ENCODE measurements at places on chromosomes 1 and 21. TPM values are rescaled to one million over a fixed set of nuclear protein-coding genes. Genes with fewer than 3 reads are reported as not detected.

The PTAFR gene
- 1.8 TPM for total RNA-seq

The SLC45A3 gene
- 5.3 TPM for total RNA-seq

GRCh38 chr1:208069317-208069716 lies 158.4 kb upstream of the CD34 start:
- H3K27ac ChIP-seq, result no peak overlapping the region
- no peak overlapping the region for H3K4me3 ChIP-seq
- peaks cover 25% of the 10 kb centered on the region for H3K36me3 ChIP-seq
- no peaks in the 10 kb centered on the region for H3K27me3 ChIP-seq
- no peaks in the 10 kb centered on the region for H3K4me1 ChIP-seq
- no peak for DNase-seq

- H3K36me3 ChIP-seq, result no peaks in the 10 kb centered on the region
- no peak overlapping the region for H3K4me3 ChIP-seq
- no peaks in the 10 kb centered on the region for H3K27me3 ChIP-seq
- peaks cover 7% of the 10 kb centered on the region for H3K4me1 ChIP-seq
- no peak overlapping the region for H3K27ac ChIP-seq
- DNase-seq, result no peak
Observed at GRCh38 chr1:221522529-221522940, 219.4 kb downstream of the DUSP10 start.

DNA sequence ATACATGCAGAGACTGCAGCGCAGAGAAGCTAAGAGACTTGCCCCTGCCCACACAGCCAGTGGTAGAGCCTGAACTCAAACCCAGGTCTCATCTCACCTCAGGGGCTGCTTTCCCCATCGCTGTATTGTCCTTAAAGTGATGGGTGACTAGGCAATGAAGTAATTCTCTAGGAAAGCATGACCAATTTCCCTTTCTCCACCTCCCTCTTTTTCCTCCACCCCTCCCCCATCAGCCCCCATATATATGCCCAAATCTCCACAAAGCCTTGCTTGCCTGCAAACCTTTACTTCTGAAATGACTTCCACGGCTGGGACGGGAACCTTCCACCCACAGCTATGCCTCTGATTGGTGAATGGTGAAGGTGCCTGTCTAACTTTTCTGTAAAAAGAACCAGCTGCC lies at the start of gene IL24:
IL24 (plus strand) TSS at position 269 of the 400 bp plus-strand sequence. CDS start 390 bp downstream, outside the sequence.
- H3K27me3 ChIP-seq, result no peaks in the 10 kb centered on the region
- peak within 1 kb of the TSS; percentile 90 for H3K27ac ChIP-seq
- peaks cover 58% of the 10 kb centered on the region for H3K4me1 ChIP-seq
